Psoas muscle (tissue), 8 donors: ENCODE measurements at places on chromosomes 7 and 10. TPM values are rescaled to one million over a fixed set of nuclear protein-coding genes. Genes with fewer than 3 reads are reported as not detected.

GRCh38 chr7:79820387-79820786 lies 314.2 kb upstream of the GNAI1 start:
- peak; percentile 15 for DNase-seq

DNA sequence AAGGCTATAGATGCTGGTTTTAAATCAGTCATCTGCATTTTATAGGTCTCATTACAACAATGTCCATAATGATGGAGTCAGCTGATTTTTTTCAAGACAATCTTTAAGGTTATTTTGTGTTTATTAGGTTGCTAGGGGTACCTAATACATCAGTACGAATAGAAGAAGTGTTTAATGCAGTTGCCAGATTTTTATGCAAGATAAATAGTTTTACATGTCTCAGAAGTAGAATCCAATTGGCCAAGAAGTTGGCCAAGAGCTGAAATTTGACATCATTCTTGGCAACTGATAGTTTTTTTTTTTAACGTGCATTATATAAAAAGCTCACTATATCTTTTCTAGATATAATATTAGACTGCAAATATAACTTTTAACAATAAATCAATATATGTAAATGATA lies 208.5 kb downstream of the TRIL start:
- no peak for DNase-seq

DNA sequence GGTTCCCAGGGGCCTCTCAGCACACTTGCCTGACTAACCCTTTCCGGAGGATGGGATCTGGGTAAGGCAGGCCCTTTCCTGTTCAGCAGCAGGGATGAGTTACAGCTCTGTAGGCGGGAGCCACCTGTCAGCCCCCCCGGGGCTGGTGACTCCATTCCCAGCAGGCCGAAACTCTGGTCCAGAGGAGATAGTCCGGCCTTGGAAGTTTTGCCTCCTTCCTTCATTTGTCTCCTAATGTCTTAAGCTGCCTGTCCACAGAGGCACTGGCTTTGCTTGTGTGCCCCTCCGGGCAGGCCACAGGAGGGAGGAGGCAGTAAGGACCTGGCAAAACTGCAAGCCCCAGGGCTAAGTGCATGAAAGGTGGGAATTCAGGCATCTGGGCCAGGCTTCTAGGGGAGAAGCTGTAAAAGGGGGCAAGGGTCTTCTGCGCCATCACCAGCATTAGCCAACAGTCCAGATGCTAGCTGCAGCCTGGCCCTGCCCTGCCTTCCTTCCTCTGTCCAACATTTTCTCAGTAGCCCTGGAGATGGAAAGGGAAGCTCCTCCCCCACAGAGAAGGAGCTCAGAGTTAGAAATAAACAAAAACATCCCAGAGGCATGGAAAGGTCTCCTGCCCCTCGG lies 1.2 kb downstream of the ADIRF start:
- DNase-seq = peak; percentile 74

Gene POU6F2
- total RNA-seq = not detected

- peak; percentile 67 for DNase-seq
Measured at GRCh38 chr7:29102558-29103151, 43.7 kb downstream of the CPVL start.

Gene PPP1R9A
- total RNA-seq = 18.6 TPM

Gene INA
- not detected for total RNA-seq

Gene ASB10
- 29.6 TPM for total RNA-seq

GRCh38 chr10:120458432-120458831 lies 1.4 kb downstream of the PLPP4 start:
- no peak for DNase-seq

Gene CCDC3
- total RNA-seq = 3.1 TPM

DNA sequence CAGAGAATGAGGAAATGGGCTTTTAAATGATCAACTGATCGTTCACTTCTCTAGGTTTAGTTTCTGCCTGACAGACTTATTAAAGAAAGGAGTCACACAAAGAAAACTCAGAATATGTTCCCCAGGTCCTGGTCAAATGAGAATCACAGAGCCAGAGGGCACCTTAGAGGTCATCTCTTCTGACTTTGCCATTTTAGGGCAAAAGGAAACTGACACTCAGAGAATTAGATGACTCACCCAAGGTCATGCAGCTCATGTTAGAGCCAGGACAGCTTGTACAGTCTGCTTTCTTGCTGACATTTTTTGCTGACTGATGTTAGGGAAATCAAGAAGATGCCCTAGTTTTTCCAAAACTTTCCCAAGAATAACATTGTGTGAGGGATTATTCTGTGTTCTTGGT lies 312.7 kb upstream of the SP8 start:
- DNase-seq = no peak

DNA sequence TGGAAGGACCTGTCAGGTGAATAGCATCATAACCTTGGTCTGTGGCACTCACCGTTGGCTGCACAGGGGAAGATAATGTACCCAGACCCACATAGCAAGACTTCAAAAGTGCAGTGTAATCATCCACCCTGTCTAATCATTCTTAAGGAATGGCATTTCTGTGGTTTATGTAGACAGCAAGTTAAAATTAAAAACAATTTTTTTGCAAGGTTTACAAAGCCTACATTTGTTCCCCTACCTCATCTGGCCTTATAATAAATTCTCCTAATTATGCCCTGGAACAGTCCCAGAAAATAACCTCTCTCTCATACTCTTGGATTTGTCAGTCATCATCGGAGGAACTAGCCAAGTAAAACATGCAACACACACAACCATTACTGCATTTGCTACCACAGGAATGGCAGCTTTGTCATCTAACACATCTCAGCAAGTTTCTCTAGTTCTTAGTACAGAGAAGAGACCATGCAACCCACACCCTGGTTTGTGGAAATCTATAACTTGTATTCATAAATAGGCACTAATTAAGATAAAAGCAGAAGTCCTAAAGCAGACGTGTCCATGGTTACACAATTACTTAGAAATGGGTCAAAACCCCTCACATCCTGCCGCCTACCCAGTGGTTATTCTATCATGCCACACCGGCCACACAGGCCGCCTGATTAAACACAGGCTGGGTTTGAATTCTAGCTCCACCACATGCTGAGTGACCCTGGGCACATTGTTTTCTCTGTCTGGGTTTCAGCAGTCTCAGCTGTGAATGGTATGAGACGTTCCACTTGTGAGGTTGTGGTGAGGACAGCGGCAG lies 19.1 kb downstream of the ABLIM1 start:
- no peak for DNase-seq

Gene MMP21
- total RNA-seq = not detected

Gene INHBA
- 0.12 TPM for total RNA-seq

Gene AMZ1
- total RNA-seq = not detected

- DNase-seq = no peak
Measured at GRCh38 chr7:74000489-74001149, 27.4 kb upstream of the ELN start.

- DNase-seq = no peak
Measured at GRCh38 chr7:70520611-70521010, 611.3 kb upstream of the GALNT17 start.

DNA sequence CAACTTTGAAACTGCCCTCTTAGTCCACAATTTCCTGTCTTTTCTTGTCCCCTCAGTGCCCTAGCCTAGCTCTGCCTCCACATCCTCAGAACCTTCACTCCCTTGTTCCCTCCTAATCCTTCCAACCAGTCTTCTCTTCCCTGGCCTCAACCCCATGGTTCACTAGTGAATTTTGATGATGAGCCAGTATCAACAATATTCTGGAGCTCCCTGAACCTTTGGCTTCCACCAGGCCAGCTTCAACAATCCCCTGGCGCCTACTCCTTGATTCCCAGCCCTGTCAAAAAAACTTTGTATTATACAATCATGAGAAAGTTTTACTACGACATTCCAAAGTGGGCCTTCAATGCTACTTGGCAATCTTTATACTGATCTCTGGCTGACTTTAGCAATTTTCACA lies 116.5 kb downstream of the LMBR1 start:
- DNase-seq = no peak

DNA sequence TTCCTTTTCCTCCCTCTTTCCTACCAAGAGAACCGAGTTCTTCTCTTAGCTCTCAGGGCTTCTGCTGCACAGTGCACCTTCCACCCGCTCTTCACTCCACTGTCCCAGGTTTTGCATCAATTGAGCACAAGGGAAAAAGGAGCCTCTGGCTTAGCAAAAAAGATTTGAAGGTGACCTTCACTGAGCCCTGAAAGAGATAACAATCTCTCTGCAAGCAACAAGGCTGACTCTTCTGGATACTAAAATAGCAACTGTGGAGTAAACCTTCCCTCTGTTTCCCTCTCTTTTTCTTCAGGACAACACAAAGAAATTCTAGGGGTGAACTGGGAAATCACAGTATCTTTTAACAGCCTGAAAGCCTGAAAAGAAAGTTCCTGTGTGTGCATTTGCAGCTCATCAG lies 354.7 kb upstream of the PODXL start:
- no peak for DNase-seq

DNA sequence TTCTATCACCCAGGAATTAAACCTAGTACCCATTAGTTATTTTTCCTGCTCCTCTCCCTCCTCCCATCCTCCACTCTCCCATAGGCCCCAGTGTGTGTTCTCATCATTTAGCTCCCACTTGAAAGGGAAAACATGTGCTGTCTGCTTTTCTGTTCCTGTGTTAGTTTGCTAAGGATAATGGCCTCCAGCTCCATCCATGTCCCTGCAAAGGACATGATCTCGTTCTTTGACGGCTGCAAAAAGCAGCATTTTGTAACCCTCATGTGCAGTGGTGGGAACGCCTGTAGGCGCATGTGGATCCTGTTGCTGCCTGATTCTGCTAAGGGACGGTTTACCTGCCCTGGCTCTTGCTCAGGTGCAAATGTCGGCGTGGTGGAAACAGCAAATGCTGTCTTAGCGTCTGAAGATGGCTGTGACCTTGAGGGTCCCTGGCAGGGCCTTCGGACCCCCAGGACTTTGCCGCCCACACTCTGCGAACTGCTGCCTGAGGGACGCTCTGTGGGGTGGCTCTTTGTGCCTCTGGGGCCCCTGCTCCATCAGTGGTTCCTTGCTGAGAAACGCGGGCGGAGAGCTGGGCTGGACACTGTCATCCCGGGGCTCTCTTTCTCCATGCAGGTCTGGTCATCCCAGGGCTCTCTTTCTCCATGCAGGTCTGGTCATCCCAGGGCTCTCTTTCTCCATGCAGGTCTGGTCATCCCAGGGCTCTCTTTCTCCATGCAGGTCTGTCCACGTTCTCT lies 5.6 kb upstream of the MTG1 start:
- no peak for DNase-seq

GRCh38 chr7:99120501-99120900 lies 23.4 kb downstream of the SMURF1 start:
- DNase-seq = no peak

DNA sequence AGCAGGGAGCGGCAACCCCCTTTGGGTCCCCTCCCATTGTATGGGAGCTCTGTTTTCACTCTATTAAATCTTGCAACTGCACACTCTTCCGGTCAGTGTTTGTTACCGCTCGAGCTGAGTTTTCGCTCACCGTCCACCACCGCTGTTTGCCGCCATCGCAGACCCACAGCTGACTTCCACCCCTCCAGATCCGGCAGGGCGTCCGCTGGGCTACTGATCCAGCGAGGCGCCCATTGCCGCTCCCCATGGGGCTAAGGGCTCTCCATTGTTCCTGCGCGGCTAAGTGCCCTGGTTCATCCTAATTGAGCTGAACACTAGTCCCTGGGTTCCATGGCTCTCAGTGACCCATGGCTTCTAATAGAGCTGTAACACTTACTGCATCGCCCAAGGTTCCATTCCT lies 115.6 kb upstream of the AUTS2 start:
- no peak for DNase-seq

- no peak for DNase-seq
Measured at GRCh38 chr10:68284062-68285001, 47.5 kb upstream of the HNRNPH3 start.

Gene PRSS1
- 8.7 TPM for total RNA-seq

DNA sequence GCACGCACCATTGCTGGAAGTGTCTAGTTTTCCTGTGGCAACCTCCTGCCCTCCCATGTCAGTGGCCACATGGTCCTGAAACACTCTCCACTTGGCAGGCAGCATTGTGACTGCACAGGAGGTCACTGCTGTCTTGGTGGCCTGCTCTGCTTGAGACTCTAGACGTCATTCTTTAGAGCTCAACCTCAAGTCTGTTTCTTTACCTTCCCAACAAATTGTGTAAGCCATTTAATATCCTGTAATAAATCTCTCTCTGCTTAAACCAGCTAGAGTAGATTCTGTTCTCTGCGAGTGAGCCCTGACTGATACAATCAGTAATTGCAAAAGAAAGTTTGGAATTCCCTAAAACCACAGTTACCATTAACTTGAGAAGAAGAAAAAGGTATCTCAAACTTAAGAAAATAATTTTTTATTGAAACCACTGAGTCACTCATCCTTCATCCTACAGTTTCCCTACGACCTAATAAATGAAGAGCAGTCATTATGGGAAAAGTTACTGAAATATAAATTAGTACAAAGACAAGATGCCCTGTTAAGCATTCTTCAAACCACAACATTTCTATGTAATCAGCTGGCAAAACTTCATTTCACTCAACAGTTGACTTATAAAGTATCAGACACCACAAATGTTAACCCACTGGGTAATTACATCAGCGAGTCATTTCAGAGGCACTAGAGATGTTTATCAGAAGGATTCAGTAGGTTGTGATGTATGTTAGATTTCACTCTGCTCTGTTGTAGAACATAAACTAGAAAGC lies 18.0 kb downstream of the SLC25A13 start:
- no peak for DNase-seq
